ENCODE measurements at places on chromosomes 13 and 19. TPM values are rescaled to one million over a fixed set of nuclear protein-coding genes. Genes with fewer than 3 reads are reported as not detected.

- no peak for DNase-seq
These were observed 59.4 kb downstream of the POSTN start for GRCh38 chr13:37539170-37539569.

DNA sequence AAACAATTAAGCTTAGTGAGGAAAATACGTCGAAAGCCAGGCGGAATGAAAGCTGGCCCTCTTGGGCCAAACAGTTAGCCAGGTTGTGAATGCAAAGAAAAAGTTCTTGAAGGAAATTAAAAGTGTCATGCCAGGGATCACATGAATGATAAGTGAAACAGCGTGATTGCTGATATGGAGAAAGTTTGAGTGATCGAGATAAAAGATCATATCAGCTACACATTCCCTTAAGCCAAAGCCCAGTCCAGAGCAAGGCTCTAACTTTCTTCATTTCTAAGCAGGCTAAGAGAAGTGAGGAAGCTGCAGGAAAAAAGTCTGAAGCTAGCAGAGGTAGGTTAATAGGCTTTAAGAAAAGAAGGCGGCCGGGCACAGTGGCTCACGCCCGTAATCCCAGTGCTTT, 254.0 kb downstream of the EFNB2 start:
- DNase-seq, result no peak

GRCh38 chr13:45833242-45833641, 18.3 kb downstream of the SIAH3 start:
- no peak for DNase-seq

DNA sequence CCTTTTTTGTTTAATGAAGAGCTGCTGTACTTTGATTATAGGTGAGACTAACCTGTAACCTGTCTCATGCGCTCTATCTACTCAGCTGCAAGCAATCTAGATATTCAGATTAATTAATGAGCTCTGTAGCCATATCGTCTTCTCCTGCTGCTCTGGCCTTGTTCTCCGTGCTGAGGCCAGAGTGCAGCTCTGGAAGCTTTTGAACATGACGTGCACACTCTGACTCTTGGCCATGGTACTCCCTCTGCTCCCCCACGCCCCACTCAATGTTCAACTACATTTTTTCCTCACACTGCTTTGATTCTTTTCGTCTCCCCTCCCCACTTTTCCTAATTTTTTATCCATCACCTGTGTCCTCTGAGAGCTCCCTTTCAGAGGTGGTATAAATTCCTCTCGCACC, 751.8 kb downstream of the FGF9 start:
- no peak for DNase-seq

DNA sequence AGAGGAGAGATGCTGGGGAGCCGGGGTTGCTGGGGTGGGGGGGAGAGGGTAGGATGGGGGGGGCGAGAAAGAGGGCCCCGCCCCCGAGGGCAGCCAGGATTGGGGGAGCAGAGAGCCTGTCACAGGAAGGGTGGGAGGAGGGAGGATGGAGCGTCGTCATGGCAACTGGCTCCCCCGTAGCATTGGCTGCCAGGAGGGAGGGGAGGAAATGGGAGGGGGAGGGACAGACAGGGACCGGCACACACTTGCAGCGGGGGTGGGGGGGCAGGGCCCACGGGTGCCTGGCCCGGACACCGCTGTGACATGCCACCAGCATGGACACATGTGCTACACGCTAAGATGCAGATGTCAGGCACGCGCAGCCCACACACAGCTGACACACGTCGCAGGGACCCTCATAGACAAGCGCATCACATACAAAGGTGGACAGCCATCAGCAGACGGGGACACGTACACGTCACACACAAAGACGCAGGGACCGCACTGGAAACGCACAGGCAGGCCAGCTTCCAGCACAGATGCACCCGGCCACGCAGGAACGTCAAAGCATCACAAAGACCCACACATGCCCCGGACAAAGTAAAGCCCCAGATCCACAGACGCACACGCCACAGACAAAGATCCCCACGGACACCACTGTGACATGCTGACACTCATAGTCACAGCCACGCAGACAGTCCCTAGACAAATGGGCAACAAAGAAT, at the start of gene LMTK3:
Gene LMTK3 (minus strand): TSS at position 36 of the 704 bp plus-strand sequence. CDS start 259 bp downstream, outside the sequence.
- DNase-seq, result no peak

GRCh38 chr13:106433066-106433465, 102.4 kb downstream of the EFNB2 start:
- DNase-seq, result no peak

GRCh38 chr13:54705738-54706137, 1677.1 kb downstream of the OLFM4 start:
- no peak for DNase-seq

- no peak for DNase-seq
These were observed 775.7 kb upstream of the SPRY2 start for GRCh38 chr13:81116461-81117282.

DNA sequence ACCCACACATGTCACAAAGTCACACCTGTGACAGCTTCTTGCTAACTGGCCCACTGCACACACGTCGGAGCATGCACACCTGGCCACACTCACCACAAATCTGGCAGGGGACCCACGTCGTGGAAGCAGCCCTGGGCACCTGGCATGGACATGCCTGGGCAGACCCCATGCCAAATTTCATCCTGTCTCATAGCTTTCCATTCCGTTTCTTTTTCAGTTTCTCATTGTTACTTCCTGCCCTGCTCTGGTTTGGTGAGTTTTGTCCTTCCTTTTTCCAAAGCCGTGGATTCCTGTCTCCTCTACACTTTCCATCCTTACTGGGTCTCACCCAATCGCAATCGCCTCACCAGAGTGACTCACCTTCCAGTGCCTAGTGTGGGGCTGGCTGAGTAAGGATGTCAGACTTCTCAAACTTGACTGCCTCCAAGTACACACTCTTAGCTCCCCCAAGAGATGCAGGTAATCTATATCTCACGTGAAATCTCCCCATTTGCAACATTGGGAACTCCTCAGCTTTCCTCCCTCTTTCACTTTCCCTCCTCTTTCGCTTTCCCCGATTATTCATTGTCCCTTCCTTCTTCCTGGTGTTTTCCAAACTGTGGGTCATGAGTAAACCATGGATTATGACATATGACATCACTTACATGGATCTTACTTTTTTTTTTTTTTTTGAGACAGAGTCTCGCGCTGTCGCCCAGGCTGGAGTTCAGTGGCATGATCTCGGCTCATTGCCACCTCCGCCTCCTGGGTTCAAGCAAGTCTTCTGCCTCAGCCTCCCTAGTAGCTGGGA, 1.6 kb upstream of the BBC3 start:
- DNase-seq, result no peak

DNA sequence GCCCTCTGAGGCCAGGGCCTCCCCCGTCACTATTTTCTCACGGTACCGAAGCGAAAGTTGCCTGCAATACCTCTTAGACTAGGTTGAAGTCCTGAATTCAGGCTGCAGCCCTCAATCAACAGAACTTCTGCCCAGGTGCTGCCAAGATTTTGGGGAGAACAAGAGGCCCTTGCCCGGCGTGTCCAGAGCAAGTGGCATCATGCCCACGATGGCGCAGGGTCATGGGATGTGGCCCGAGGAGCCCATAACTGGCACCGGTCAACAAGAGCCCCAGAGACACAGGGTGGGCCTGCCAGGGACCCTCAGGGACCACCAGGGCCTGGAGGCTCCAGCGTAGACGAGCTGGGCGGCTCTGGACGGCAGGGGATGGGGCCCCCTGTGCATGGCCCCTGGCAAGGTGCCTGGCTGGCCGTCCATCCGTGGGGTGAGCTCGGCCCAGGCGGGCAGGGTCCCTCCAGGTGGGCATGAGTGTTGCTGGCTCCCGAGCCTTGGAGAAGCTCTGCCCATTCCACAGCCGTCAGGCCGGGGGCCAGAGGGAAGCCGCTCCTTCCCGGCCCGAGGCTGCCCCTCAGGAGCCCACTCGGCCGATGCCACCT, 45.1 kb downstream of the GAS6 start:
- DNase-seq, result no peak

DNA sequence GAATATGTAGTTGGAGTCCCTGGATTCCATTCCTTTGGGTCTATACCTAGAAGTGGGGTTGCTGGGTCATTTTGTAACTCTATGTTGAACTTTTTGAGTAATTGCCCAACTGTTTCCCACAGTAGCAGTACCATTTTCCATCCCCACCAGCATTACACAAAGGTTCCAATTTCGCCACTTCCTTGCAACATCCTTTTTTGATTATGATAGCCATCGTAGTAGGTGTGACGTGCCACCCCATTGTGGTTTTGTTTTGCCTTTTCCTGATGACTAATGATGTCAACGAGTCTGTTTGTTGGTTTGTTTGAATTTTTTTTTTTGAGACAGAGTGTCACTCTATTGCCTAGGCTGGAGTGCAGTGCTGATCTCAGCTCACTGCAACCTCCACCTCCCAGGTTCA, 3.3 kb upstream of the PEX11G start:
- no peak for DNase-seq

DNA sequence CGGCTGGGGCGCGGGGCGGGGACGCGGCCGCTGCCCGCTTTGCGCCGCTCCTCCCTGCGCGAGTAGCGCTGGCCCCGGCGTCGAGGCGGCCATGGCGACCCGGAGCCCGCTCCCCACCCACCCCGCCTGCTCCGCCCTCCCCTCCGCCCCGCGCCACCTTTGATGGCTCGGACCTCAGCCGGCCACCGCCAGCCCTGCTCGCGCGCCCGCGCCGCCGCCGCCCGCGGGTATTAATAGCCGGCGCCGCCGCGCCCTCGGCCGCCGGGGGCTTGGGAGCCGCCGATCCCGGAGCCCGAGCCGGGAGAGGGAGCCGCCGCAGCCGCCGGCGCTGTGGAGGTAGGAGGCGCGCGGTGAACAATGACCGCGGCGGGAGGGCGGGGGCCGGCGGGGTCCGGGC, 261 bp downstream of the FARP1 start:
- DNase-seq, result no peak

- no peak for DNase-seq
These were observed 36.7 kb downstream of the INTS6 start for GRCh38 chr13:51416107-51416506.

DNA sequence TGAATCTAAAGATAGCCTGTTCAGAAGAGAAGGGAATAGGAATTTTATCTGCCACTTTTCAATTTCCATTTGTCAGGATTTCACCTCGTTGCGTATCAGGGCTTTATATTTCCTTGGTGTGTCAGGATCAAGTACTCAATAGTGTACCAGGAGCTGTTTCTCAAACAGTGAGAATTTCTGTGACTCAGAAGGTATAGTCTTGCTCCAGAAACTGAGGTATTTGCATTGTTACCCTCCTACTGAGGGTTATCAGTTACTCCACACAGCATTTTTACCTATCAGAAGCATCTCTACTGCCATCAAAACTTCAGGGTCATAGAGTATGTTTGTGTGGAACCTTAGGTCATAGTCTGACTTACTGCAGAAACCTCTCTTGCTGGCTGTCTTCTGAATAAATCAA, 271.7 kb upstream of the EDNRB start:
- no peak for DNase-seq

- peak; percentile 60 for DNase-seq
These were observed 12.2 kb downstream of the RHPN2 start for GRCh38 chr19:33052352-33052972.

Gene CD209
- 3.8 TPM for total RNA-seq

Gene TGFBR3L
- total RNA-seq, result 0.31 TPM

Gene MIA
- total RNA-seq, result 3.3 TPM

Gene ZNF792
- 5.1 TPM for total RNA-seq

Gene ZNF726
- total RNA-seq, result 5.7 TPM

Gene OR10H1
- not detected for total RNA-seq

Gene THSD1
- total RNA-seq, result 20.7 TPM

Gene TMEM259
- 60.5 TPM for total RNA-seq

Gene TMC4
- total RNA-seq, result 1.5 TPM
